ENCODE measurements at places on chromosomes 13 and 19.
A peak's percentile ranks its signal among the peaks of the same experiment; 100 is the strongest.

DNA sequence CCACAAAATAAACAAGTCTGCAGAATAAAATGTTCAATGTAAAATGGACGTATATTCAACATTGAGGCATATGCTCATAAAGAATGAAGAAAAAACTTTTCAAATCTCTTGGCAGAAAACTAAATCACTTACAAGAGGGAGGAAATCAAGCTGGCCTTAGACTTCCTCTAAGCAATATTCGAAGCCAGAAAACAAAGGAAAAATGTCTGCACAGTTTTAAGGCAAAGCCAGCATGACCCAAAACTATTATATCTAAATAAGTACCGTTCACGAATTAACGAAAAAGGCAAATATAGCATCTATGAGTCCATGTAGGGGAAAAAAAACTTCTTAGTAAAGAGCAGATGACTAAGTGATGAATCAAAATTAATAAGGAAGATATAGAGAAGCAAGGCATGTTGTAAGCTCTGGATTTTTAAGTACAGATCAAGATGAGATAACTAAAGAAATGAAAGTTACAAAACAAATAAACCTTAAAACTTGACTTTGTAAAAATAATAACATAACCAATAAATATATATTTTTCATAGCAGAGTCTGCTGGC, 101.3 kb downstream of the KCNRG start:
- no peak for DNase-seq

- DNase-seq, result no peak
These were observed 716 bp upstream of the ZNF420 start for GRCh38 chr19:37077501-37077933.

GRCh38 chr13:97141097-97141496, 81.0 kb upstream of the MBNL2 start:
- no peak for DNase-seq

DNA sequence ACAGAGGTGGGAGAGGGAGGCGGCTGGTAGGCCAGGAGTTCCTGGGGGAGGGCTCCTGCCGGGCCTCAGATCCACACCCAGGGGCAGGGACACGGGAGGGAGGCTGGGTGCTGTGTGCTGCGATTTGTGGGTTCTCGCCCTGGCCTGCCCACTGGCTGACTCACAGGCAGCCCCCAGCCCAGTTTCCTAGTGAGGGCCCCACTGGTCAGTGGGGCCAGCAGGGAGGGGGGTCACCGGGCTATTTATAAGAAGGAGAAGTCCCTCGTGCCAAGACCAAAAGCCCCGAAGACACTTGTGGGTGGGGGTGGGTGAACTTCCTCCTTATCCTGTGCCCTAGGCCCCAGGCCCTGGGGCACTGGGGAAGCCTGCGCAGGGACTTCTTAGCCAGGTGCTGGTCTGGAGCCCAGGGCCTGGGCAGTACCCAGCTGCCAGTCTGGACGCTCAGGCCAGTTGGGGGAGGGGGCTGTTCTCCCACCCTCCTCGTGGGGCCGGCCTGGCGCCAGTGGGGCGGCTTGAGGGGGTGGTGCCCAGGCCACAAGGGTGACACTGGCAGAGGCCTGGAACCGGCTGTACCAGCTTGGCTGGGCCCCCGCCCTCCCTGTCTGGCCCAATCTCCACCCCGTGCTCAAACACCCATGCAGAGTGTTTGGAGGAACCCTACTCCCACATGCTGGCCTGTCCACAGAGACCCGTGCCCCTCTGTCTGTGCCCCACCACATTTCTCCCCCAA, 5.0 kb upstream of the JUNB start:
- DNase-seq, result no peak

DNA sequence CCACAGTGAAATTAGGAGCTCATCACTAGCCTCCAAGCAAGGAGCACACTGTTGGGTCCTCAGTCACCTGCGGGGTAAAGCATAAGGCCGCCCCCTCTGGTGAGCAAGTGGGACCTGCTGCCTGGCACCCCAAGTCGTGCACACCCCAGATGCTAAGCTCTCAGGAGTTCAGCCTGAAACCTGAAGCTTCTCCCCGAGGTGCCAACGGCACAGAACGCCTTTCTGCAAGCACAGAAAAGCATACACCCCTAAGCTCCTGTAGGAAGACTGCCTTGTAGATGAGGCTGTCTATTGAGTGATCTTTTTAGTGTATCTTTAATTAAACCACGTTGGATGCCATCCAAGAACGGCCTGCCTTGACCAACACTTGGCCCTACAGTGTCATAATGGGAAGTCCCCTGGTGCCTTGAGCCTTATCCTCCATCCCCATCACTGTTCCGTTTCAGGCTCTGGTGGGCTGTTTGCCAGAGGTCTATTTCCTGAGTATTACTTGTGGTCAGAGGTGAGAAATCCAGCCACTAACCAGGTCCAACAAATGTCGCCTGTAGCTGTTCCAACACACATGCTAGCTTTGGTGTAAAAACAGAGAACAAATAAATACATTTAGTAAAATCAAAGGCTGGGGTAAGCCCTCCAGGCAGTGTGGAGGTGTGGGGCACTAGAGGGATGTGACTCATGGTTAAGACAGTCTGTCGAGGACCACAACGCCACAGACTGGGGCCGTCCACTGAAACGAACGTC, 44.8 kb downstream of the C13orf42 start:
- DNase-seq, result no peak

GRCh38 chr13:93243375-93244063, 16.9 kb downstream of the GPC6 start:
- no peak for DNase-seq

DNA sequence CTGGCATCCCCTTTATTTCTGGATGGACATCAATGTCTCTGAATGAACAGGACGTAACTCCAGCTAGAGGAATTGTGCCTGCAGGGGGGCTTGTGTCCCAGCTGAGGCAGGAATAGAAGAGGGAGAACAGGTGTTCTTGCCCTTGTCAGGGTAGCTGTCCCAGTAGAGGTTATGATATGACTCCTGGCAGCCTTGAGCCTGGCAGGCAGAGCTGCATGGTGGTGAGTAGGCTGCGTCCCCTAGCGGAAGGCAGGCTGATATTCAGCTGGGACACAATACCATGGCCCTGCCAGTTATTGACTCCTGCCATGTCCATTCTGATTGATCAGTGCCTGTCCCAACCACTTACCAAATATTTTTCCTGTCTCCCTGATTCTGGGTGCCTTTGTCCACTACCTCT, 197.2 kb downstream of the RAP2A start:
- DNase-seq, result peak; percentile 71

- no peak for DNase-seq
These were observed 13.9 kb downstream of the ZNF543 start for GRCh38 chr19:57334191-57334590.

- no peak for DNase-seq
These were observed 70.9 kb upstream of the WASF3 start for GRCh38 chr13:26486550-26486949.

- peak; percentile 50 for DNase-seq
These were observed 4.0 kb upstream of the HOOK2 start for GRCh38 chr19:12779162-12779993.

- no peak for DNase-seq
These were observed 29.2 kb downstream of the COG6 start for GRCh38 chr13:39684531-39685137.
